ENCODE measurements at places on chromosomes 2 and 18. TPM values are rescaled to one million over a fixed set of nuclear protein-coding genes. Genes with fewer than 3 reads are reported as not detected.

DNA sequence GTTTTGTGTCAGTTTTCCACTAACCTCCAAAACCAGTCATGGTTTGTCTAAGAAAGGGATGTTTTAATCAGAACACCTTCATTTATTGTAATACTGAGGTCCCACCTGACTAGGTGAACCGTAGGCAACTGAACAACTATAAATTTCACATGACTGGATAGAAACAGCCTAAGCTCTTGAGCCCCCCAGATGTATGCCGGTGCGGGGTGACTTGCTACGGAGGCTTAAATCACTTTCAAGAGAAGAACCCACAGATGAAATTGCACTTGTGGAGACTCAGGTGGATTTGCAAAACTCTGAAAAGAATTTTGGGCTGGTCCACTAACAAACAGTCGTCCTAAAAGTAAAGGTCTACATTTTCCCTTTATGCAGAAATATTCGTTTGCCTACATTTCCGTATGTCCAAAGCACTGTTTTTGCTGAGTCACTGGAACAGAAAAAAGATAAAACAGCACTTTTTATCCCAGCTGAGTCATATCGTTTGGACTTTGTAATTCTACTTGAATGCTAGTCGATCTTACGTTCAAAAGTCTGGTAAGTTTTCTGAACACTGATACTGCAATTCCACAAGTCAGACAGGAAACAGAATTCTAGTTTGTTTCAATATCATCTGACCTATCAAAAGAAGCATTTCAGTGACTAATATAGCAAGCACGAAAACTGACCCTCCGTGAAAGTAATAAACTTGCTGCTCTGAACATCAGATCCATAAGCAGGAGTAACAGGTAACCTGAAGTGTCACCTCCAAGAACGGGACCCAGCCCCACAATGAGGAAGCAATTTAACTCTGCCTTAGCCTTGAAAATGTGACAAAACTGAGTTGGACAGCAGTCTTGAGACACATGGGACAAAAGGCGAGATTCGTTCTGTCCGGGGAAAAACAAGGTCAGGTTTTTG lies 18.1 kb downstream of the ZNF516 start:
- no peak for DNase-seq

GRCh38 chr18:59996370-59996966 lies 96.7 kb downstream of the PMAIP1 start:
- DNase-seq: peak; percentile 41

GRCh38 chr2:32792416-32792815 lies 154.3 kb upstream of the LTBP1 start:
- DNase-seq: no peak

DNA sequence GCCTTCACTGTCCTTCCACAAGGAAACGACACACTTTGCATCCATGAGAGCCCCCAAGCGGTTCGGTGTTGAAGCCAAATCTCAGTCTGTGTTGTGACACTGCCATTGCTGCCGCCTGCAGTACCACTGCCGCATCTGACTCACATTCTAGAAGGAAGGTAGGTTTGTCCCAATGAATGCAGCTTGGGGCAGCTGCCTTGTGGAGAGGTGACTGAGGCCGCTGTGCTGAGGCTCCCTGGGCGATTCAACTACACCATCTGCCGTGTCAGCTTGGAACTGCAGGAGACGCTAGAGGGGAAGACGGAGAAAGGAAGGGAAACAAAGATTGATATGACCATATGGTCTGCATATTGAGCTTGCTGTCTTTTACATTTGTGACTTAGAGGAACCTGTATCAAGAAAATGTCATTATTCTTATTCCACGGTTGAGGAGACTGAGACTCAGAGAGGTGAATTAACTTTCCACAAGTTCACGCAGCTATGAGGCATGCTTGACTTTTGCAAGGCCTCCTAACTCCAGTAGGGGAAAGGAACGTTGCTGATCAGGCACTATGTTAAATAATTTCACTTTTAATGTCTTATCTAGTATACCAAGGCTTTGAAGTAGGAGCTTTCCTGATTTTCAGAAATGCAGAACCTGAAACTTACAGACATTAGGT lies 43.5 kb upstream of the LMAN1 start:
- DNase-seq: peak; percentile 91

Gene ABCG5
- not detected for total RNA-seq
